Fibroblast of skin of right biceps (primary cell): ENCODE measurements at places on chromosomes 11 and 22.
A peak's percentile ranks its signal among the peaks of the same experiment; 100 is the strongest.

GRCh38 chr22:27656970-27657369, 144.6 kb downstream of the MN1 start:
- no peak for DNase-seq

GRCh38 chr11:79285756-79286155, 155.1 kb downstream of the TENM4 start:
- DNase-seq = no peak

DNA sequence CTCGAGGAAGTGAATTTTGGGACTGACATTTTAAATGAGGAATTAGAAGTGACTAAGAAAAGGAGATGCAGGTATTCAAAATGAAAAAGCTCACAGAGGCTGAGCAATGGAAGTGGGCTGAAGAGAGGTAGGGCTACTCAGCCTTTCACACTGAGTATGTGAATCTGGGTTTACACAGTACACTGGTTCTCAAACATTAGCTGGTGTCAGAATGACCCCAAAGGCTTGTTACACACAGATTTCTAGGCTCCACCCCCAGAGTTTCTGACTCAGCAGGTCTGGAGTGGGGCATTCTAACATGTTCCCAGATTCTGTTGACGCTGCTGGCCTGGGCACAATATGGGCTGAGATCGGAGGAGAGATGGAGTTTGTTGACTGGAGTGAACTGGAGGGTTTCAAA, 32.8 kb downstream of the CADM1 start:
- no peak for DNase-seq

- DNase-seq = peak; percentile 57
Observed at GRCh38 chr22:45996241-45997076, 19.5 kb upstream of the WNT7B start.

DNA sequence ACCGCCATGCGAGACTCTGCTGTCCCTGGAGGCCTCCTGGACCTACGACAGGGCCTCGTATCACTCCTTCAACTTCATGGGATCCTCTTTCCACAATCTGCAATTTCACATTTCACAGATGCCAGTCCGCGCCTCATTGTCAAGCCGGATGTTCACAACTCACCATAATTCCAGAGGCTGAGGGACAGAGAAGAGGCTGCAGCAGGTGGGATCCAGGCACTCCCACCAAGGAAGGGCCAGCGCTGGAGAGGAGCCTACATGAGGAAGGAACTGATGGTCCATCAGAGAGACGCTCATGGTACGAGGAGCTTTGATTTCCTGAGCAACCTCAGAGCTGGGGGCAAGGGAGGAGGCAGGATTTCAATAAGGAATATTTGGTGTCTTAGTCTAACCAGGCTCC, 495.0 kb downstream of the BRD1 start:
- no peak for DNase-seq

GRCh38 chr11:57514538-57515331, 767 bp downstream of the SLC43A1 start:
- DNase-seq = peak; percentile 43

DNA sequence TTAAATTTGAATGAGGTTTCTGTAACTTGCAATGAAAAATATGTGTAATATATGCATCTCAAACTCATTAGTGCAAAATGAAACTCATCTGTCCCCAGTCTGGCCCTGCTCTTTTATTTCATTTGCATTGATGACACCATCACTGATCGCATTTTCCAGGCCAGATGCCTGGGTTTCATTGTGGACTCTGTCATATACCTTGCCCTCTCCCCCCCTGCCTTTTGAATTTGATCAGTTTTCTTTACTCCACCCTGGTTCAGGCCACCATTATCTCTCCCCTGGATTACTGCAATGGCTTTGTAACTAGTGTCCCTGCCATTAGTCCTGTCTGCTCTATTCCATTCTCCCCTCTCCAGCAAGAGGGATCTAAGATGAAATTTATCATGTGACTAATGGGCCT, 360.6 kb upstream of the C11orf87 start:
- DNase-seq = no peak

GRCh38 chr11:46533396-46534100, 60.3 kb downstream of the AMBRA1 start:
- DNase-seq = no peak

GRCh38 chr11:79980916-79981315, 540.1 kb upstream of the TENM4 start:
- DNase-seq = no peak

GRCh38 chr11:110903830-110904229, 191.6 kb upstream of the ARHGAP20 start:
- DNase-seq = peak; percentile 80

- DNase-seq = peak; percentile 13
Observed at GRCh38 chr11:126874276-126874675, 126.3 kb downstream of the KIRREL3 start.

DNA sequence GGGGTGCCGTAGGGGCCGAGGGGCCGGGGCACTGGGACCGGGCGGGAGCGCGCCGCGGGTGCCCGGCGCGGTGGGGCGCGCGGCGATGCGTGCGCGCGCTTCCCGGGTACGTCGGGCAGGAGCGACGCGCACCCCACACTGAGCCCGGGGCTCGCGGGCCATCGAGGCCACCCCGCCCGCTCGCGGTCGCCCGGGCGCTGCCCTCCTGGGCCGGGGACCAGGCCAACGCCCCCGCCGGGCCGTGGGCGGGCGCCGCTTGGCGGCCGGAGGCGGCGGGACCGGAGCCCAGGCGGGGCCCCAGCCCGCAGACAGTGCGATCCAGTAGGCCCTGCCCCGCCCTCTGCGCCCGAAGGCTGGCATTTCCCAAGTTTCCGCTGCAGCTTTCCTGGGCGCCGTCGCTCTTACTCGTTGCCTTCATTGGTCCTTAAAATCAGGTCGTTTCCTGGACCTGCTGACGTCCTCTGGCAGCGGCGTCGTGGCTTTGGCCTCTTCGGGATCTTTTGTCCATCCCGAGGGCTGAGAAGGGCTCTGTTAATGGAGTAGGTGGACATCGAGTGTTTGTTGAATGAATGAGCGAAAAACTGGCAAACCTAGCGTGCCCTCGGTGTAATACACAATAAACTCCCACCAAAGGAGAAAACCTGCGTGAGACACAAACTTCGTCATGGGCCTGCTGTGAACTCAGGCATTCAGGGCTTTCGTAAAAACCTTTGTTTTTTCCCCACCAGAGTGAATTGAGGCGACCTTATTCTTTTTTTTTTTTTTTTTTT, 638 bp downstream of the PARVA start:
- DNase-seq = peak; percentile 80

- no peak for DNase-seq
Observed at GRCh38 chr11:61594907-61595257, 14.0 kb upstream of the SYT7 start.

- peak; percentile 38 for DNase-seq
Observed at GRCh38 chr11:58330861-58331260, 28.0 kb downstream of the OR5B17 start.

- DNase-seq = no peak
Observed at GRCh38 chr22:30244066-30244465, 2.5 kb downstream of the LIF start.

DNA sequence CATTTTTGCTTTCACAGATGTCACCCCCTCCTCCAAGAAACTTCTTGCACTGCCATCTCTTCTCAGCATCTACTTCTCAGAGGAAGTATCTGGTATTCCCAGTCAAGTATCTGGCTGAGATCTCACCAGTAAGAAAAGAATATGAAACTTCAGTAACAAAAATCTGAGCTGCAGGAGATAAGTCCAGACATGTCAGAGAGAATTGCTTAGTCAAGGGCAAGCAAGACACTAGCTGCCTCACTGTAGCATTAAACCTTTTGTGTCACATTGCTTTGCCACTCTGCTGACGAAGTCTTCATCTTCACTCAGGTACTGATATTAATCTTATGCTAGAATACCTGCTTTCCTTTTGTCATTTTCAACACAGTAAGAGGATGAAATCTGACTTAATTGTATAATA, 70.6 kb upstream of the ZC3H12C start:
- DNase-seq = no peak

GRCh38 chr11:120722524-120722923, 211.0 kb downstream of the GRIK4 start:
- no peak for DNase-seq

GRCh38 chr11:126519764-126520734, 164.6 kb downstream of the ST3GAL4 start:
- peak; percentile 34 for DNase-seq

DNA sequence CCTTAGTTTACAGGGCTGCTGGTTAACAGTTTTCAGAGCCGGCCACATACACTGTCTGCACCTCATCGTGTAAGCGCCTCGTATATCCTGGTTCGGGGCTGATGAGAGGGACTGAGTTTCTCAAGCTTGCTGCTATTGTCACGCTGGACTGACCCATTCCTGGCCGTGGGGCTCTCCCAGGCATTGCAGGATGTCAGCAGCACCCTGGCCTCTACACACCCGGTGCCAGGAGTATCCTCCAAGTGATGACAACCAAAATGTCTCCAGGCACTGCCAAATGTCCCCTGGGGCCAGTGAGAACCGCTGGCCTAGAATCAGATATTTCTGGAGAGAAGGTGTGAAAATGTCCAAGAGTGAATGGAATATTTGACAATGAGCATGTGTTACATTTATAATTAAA, 82.8 kb downstream of the ST3GAL4 start:
- no peak for DNase-seq

DNA sequence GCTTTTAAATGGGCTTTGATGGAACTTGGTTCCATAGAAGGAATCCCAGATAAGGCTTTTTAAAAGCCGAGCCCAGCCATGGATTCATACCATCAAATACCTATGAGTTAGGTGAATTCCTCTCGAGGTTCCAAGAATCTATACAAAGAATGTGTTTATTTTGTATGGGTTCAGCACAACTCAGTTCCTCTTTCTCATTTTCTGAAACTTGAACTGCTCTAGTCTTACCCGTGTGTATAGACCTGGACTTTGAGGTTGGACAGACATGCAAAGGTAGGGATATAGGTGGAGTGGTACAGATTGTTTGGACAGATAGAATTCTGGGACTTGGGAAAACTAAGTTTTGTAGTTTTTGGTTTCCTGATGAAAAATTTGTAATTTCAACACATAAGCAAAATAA, 97.9 kb downstream of the PGR start:
- no peak for DNase-seq

DNA sequence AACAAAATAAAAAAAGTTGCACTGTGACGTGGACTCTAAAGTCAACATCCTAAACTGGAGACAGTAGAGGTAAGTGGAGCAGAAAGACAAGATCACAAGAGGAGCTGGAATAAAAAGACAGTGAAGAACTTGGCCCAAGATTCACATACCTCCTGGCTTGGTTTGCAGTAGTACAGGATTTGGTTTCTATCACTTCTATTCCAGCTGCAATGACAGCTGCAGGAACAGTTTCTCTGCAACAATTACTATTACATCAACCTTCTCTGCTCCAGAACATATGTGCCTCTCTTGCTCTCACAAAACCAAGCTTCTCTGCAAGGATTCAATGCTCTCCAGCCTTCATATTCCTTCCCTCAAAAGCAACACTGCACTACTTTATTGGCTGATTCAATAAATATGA, 7.8 kb upstream of the KDM2A start:
- no peak for DNase-seq

DNA sequence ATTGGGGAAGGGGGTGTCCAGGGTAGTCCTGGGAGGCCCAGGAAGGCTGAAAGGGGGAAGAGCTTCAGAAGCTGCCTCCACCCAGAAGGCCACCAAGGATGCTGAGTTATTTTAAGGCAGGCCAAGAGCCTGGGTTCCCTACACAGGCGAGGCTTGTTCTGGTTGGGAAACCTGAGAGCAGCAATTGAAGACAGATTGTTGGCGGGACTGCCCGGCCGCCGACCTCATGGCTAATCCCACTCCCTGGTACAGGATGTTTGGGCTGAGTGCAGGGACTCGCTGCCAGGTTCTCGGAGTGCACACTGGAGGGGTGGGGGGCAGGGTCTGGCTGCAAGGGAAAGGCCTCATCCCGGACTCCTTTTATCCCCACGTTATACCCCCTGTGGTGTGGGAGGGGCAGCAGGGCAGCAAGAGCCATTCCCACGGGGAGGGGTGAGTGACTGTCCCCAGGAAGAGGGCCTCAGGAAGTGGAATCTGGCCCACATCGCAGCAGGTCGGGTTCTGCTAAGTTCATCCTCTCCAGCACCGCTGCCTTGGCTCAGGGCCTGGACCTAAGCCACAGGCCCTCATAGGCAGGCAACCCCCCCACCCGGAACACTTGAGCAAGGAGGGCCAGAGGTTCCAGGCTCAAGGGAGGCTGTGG, 43.6 kb upstream of the PRR5 start:
- DNase-seq = peak; percentile 79

GRCh38 chr11:35056391-35057093, 82.4 kb upstream of the CD44 start:
- peak; percentile 47 for DNase-seq

GRCh38 chr11:84188521-84188920, 902.4 kb upstream of the CCDC90B start:
- DNase-seq = no peak

GRCh38 chr22:30574095-30574981, at the start of gene GAL3ST1:
TSS of gene GAL3ST1 (minus strand) at chr22:30574665. CDS start at chr22:30557392, 17,273 bp downstream.
- DNase-seq = no peak

- DNase-seq = peak; percentile 71
Observed at GRCh38 chr22:24390576-24390975, 36.8 kb upstream of the ADORA2A start.

- peak; percentile 54 for DNase-seq
Observed at GRCh38 chr11:33915526-33915925, 23.6 kb upstream of the LMO2 start.

- no peak for DNase-seq
Observed at GRCh38 chr11:104339380-104339831, 175.5 kb upstream of the PDGFD start.
